ENCODE measurements at places on chromosomes 5 and 9.

DNA sequence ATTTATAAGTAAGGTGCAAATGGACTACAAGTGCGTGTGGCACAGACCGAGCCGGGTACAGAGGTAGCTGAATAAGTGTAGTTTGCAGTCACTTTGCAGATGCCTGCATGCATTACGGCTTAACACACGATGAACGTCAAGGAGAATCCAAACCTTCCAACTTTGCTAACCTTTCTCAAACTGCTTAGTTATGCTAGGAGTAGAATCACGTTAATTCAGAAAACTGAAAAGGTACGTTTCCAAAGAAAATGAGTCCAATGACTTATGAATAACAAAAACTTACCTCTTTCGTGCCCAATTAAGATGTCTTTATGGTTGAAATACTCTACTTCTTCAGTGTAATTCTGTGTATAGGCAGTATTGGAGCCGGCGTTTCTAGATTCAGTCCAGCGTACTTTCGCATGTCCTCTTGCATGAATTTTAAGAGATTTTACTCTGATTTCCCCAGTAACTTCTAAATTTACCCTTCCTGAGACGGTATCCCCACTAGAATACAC lies 539 bp downstream of the ARRDC3 start:
- DNase-seq = peak; percentile 35

GRCh38 chr9:26331223-26331622 lies 561.4 kb downstream of the CAAP1 start:
- DNase-seq = no peak

GRCh38 chr9:18297056-18297841 lies 176.7 kb upstream of the ADAMTSL1 start:
- DNase-seq = no peak

DNA sequence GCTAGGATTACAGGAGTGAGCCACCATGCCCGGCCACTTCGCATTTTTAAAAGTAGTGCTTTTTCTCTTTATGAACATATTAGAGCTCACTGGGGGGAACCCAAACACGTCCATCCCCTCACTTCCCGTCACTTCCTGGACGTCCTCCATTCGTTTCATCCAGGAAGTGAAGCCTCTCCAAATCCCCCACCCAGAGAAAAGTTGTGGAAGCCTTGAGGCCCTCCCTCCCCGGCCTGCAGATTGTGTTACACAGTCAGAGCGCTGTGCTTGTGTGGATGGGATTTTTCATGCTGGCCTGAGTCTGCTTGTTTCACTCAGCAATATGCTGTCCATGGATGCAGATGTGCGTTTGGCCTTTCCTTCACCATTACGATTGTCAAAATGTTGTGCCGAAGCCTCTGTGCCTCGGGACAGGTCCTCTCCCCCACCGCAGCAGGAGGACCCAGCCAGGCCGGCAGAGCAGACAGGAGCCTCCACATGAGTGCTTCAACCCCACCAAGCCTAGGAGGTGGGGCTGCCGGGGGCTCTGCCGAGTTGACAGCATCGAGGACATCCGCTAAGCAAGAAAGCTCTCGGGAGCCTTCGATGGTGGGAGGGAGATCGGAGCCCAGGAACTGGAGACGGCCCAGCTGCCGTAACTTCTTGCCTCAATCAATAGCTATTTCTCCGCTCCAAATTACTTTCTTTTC lies 121.6 kb upstream of the PPP1R26 start:
- no peak for DNase-seq

GRCh38 chr5:143041461-143041860 lies 271.3 kb downstream of the ARHGAP26 start:
- DNase-seq = no peak

DNA sequence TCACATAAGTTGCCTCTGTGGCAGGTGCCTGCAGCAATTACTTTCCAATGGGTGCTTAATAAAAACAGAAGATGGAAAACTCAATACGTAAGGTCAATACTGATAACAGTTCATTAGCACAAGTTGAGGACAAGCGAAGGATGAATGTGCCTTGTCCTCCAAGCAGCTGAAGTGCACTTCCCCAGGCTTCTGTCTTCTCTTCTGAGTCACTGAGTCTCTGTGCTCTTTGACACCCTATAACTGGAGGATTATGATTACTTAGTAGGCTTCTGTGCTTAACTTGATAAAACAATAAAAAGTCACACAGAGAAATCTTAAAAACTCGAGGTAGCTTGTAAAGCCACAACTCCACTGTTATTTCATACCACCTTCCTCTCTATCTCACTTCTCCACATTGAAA lies 216.6 kb upstream of the ADCY2 start:
- no peak for DNase-seq
